ENCODE measurements at places on chromosomes 12 and 14.

DNA sequence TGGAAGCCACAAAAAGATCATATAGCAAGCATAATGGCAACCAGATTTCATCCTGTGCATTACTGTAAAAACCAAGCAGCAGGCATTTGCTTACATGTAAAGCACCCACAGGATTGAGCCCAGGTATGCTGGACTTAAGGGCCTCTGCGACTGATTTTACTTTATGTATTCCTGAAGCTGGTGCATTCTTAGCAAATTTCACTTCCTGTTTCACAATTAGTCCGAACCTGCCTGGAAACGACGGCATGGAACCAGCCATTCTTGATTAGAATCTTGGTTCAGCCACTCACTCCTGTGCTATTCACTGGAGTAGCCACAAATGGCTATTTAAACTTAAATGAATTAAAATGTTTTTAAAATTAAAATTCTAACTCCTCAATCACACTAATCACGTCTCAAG is 239.2 kb downstream of the NUAK1 start:
- DNase-seq = peak; percentile 8

DNA sequence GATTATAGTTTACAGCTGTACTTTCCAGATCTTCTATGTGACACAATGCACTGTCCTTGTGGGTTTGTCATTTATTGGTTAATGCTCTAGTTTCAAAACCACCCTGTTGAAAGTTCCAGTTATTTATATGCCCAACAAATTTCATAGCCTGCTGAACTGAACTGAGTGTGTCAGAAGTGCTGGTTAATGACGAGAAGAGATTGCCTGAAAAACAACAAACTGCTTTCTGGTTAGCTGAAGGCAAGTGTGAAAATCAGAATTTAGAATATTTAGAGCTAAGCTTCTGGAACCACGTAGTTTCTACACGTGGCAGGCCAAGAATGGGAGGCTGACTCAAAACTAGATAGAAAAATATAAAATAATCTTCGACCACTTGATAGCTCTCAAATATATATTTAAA is 19.1 kb upstream of the RIN3 start:
- no peak for DNase-seq

DNA sequence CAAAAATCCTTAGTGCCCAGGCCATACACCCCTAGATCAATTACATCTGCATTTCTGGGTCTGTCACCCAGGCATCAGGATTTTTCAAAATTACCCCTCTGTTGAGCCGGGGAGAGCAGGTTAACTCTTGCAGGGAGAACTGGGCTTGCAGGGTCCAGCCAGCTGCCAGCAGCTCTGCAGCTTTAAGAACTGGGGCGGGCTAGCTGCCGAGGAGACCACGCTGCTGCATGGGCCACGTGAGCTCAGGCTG is at the start of gene DGLUCY:
Gene DGLUCY (plus strand): TSS at position 245 of the 250 bp plus-strand sequence. CDS start 46,222 bp downstream, outside the sequence.
- peak; percentile 77 for DNase-seq

DNA sequence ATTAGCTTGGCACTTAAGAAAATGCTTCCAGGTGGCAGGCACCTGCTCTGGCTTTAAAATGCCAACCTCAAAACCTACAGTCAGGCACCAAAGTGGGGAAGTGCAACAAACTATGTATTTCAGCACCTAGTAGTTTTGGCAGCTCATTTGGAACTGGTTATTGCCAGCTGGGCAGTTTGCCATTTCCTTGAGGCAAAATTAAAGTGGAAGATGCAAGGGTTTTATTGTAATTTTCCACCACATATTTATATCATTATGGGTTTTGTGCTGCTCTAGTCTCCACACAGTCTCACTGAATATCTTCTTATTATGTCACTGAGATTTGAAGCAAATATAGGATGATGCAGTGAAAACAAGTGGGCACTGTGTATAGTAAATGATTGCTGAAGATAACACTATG is 117.0 kb downstream of the PRKD1 start:
- DNase-seq = no peak

DNA sequence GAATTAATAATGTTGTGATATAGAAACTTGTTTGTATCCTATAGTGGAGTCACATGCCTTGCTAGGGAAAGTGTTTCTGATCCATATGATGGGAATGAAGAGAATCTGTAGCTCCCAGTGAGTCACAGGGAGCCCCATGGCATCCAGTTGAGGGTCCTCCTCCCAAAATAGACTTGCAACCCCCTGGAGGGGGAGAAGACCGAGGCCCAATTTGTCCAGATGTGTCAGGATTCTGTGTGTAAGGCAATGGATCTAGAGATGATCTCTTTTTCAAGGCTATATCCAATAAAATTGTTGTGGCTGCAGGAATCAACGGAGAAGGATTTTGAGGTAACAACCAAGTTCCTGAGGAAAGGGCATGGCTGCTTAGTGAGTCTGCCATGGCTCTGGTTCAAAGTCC is 121.8 kb downstream of the BCL11B start:
- DNase-seq = no peak

DNA sequence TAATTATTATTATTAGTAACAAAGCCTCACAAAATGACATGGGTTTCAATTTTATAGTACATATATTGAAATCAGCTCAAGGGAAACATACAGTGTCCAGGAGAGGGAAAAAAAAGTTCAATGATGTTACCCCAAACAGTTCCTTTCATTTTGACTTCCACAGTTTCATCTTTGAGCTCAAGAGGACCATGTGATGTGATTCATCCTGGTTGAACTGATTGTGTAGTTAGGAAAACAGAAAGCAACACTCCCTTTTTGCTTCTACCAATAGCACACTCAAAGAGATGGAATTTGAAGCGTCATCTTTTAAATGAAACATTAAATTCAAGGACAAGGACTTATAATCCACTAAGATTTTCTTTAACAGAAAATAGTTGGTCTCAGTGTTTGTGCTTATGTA is 461.0 kb downstream of the FOXG1 start:
- DNase-seq = no peak

DNA sequence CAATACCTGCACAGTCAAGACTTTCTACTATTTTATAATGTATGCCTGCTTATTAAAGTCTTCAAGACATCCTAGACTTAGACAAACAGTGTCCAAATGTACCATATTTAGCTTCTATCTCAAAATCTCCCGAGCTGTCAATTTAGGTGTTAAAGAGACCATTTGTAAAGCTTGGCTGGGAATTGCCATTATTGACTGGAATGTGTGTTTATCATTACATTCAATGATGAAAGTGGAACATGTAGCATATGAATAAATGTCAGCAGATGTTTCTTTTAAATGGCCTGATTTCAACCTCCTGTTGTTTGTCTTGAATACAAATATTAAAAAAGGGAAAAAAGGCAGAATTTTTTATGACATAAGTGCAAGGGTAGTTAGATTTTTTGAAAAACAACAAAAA is 572.3 kb downstream of the PRKD1 start:
- no peak for DNase-seq

DNA sequence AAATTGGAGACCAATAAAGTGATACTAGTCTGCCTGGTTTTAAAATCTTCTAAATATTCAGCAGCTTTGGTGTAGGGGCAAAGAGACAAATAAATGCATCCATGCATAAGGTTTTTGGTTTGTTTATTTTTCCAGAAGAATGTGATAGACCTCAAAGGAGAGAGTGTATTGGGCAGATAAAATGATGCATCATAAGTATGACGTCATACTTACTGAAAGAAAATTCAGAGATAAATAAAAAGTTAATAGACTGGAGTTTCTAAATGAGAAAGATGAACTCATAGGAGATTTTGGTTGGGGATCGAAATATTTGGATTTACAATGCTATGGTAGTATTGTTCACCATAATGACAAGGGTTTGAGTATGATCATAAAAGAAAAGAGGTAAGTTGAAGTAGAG is 10.2 kb downstream of the SYT10 start:
- DNase-seq = no peak

- no peak for DNase-seq
These were observed 20.8 kb downstream of the ANAPC7 start for GRCh38 chr12:110382683-110383082.

DNA sequence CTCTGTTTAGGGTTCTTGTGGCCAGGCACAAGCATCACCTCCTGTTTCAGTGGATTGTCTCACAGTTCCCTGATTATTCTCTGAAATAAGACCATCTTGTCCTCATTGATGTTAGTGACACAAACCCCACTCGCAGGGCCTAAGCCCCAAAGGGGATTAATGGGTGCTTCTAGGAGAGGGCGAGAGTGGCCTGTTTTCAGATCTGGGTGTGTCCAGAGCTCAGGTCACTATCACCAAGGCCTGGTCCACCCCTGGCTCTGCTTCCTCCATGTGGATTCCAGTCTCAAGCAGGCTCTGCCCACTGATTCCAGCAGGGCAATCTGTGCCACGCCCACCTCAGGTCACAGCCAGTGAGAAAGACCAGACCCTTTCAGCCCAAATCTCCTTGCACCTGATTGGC is 361.9 kb downstream of the ADGRD1 start:
- no peak for DNase-seq

DNA sequence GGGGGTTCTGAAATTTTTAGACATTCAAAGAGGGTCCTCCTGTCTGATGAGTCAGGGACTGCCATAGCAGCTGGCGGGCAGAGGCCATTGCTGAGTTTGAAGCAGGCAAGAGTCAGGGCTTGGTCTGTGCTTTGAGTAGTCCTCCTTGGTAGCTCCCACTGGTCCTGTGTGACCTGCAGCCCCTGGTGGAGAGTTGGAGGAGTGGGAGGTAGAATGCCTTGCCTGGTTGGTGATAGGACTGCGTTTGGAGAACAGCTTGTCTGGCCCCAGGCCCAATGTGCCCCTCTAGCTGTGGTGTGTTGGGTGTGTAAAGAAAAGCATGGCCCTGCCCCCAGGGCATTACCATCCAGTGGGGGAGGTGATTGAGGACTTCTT is 116.7 kb downstream of the BEGAIN start:
- DNase-seq = no peak

DNA sequence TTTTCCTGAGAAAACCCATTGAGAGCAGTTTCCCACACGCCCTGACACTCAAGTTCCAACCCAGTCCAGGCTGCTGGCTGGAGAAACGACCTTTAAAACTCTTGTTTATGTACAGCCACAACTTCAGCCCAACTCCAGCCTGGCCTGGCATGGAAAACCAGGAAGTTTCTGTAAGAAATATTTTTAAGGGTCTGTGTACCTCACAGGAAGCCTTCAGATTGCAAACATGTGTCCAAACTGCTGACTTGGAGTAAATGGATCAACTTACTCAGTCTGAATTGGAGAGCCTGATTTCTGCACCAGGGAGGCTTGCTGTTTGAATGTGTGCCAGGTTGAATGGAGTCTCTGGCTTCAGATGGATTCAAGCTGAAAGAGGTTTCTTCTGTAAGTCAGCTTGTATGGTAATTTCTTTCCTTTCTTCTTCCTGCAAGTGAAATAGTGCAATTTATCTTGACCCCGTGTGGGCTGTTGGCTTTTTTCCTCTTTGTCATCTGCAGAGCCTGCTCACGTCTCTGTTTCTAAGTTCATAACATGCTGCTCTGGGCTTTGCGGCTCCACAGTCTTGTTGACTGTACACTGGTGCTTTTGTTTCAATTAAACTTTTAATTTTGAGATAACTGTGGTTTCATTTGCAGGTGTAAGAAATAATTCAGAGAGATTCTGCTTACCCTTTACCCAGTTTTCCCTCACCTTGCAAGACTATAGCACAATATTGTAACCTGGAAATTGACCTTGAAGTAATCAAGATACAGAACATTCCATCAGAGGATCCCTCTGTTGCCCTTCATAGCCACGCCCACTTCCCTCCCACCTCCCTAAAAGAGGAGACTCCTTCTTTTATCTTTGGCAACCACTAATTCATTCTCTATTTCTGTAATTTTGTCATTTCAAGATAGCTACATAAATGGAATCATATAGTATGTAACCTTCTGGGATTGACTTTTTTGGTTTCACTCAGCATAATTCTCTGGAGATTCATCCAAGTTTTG is 109.7 kb upstream of the PRMT8 start:
- no peak for DNase-seq

- no peak for DNase-seq
These were observed 167.9 kb downstream of the PHETA1 start for GRCh38 chr12:111201036-111201435.

DNA sequence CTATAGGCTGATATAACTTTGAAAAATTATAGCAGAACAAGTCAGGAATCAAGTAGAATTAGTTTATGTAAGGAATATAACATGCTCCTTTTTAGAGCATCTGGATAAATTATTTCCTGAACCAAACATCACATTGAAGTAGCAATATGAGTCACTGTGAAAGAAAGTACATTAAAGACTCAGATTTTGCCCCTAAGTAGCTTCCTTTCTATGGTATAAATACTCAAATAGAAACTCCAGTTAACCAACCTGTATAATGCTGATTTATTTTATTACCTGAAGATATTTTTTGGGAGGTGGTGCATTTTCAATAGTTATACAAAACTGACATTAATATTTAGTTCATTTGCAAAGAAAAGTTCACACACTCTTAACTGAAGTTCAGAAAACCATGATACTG is 312.1 kb downstream of the ITPR2 start:
- no peak for DNase-seq

- DNase-seq = no peak
These were observed 27.8 kb downstream of the EFCAB11 start for GRCh38 chr14:89926694-89927093.

DNA sequence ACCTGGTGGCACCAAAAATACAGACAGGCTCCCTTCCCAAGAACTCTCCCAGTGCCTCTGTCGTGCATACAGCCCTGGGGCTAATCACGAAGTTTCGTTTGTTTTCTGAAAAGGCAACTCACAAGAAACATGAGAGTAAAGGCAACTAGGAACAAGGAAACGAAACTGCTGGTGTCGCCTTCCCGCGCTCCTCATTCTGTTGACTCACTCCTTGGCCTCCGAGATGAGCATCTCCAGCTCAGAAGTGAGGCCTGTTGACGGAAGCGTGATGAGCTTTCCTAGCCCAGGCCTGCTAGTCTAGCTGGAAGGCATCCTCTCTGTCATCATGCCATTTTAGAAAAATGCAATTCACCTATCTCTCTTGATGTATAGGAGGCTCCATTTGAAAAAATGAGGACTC is 50.5 kb downstream of the TTC9 start:
- DNase-seq = no peak

GRCh38 chr12:115911360-115911759 is 366.1 kb downstream of the MED13L start:
- DNase-seq = no peak

DNA sequence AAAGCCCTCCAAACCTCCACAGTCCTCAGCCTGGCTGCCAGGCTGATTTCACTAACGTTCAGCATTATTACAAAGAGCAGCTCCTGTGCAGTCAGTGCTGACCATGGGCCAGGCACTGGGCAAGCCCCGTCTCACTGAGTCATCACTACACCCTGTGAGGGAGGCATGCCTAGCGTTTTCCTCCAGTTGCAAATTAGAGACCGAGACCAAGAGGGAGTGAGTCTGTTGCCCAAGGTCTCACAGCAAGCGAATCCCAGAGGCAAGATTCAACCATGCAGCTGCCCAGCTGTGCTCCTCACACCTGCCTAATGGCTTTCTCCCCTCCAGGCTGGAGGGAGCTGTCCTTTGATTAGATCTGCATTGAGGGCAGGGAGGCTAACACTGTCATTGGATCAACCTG is 229.3 kb upstream of the LHX5 start:
- no peak for DNase-seq

- no peak for DNase-seq
These were observed 932.3 kb downstream of the DIO2 start for GRCh38 chr14:79278798-79279644.

DNA sequence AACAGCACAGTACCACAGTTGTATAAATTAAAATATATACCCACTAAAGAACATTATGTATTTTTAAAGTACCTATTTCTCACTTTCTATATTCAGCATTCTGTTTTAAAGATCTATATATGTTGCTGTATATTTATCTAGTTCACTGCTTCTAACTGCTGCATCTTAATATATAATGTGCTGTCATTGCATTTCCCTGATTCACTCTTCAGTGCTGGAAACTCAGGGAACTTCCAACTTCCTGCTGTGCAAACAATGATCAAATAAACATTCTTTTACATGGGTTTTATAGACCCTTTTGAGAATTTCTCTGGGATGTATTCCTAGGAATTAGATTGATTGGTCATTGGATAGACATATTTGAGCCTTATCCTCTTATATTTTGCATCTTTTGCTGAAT is 379.1 kb downstream of the APAF1 start:
- DNase-seq = no peak
